ENCODE measurements at places on chromosomes 13 and 19.

GRCh38 chr13:43006893-43007631 is 15.0 kb upstream of the EPSTI1 start:
- no peak for DNase-seq

- no peak for DNase-seq
Measured at GRCh38 chr13:96036515-96036914, 16.7 kb downstream of the UGGT2 start.

GRCh38 chr13:80712026-80712425 is 371.1 kb upstream of the SPRY2 start:
- no peak for DNase-seq

- DNase-seq = no peak
Measured at GRCh38 chr19:48938256-48938655, 4.8 kb downstream of the DHDH start.

GRCh38 chr13:94997126-94997525 is 284.8 kb upstream of the SOX21 start:
- DNase-seq = no peak

GRCh38 chr13:106295971-106296370 is 239.5 kb downstream of the EFNB2 start:
- no peak for DNase-seq

DNA sequence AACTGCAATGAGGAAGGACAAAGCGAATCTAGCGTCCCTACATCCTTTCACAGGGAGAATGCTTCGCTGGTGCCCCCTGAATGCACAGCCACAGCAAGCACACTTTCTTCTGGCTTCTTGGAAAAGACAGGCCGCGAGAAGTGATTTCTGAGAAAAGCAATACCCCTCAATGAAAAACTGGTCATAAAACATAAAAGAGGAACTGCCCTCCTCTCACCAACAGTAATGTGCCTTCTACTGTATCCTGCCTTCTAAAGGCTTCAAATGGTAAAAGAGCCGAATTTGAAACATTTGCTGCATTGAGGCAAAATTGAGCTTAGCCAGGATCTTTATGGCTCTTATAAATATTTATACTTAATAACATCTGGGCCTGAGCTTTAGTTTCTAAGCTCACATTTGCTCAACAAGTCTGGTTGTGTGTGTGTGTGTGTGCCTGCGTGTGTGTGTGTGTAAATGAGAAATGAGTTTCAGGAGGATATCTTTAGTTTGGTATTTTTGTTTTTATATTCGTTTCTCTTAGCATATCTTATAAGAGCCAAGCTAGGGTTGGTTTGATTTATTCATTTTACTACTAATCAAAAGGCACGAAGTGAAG is 246.1 kb upstream of the MAB21L1 start:
- DNase-seq = no peak

- DNase-seq = peak; percentile 8
Measured at GRCh38 chr13:37226971-37227370, 121.5 kb upstream of the CSNK1A1L start.

DNA sequence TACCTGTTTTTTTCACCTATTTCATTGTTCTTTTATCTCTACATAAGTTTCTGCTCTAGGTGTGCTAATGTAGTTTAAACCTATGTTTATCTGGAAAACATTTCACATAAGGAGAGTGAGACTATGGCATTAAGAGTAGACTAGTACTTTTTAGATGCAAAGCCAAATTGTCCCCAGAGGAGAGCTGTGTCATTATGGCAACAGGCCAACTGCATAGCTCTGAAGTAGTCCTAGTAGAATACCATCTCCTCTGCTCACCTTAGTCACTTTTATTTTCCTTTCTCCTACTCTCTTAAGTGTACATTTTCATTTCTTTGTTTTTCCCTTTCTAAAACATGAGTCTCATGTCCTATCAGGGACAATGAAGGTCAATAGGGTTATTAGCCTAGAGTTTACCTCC is 123.1 kb downstream of the ITGBL1 start:
- DNase-seq = no peak

GRCh38 chr13:20608438-20609020 is 41.6 kb downstream of the IFT88 start:
- no peak for DNase-seq

- peak; percentile 31 for DNase-seq
Measured at GRCh38 chr13:66994097-66994496, 236.0 kb downstream of the PCDH9 start.

DNA sequence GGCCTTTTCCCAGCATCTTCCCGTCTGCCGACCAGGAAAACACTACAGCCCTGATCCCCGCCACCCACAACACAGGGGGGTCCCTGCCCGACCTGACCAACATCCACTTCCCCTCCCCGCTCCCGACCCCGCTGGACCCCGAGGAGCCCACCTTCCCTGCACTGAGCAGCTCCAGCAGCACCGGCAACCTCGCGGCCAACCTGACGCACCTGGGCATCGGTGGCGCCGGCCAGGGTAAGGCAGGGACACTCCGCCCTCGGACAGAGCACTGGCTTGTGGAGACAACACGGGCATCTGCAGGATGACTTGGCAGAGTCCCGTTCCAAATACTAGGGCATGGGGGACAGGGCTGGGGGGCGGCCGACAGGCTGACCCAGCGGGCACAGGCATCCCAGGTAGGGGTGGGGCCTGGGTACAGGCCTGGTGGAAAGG is 31.1 kb downstream of the COMP start:
- no peak for DNase-seq

- DNase-seq = no peak
Measured at GRCh38 chr13:25733696-25734435, 317.9 kb downstream of the SHISA2 start.

DNA sequence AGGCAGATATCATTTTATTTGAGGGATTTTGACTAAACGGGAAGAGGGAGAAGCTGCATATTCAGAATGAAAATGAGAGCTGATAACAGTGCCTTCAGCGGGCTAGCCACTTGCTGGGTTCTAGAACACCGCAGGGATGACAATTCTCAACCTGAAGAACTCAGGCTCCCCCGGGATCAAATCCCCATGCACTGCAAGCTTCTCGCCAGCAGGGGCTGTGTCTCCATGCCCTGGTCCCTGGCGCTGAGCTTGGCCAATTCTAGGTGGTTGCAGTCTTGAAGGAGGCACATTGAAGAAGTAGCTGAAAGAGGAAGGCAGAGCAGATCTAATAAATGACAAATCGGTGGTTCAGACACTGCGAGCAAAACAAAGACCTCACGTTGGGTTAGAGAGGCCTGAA is 128.7 kb downstream of the UQCRFS1 start:
- DNase-seq = no peak

GRCh38 chr13:74084375-74084935 is 49.7 kb downstream of the KLF12 start:
- no peak for DNase-seq

- no peak for DNase-seq
Measured at GRCh38 chr19:43310221-43310620, 40.9 kb upstream of the PSG9 start.

DNA sequence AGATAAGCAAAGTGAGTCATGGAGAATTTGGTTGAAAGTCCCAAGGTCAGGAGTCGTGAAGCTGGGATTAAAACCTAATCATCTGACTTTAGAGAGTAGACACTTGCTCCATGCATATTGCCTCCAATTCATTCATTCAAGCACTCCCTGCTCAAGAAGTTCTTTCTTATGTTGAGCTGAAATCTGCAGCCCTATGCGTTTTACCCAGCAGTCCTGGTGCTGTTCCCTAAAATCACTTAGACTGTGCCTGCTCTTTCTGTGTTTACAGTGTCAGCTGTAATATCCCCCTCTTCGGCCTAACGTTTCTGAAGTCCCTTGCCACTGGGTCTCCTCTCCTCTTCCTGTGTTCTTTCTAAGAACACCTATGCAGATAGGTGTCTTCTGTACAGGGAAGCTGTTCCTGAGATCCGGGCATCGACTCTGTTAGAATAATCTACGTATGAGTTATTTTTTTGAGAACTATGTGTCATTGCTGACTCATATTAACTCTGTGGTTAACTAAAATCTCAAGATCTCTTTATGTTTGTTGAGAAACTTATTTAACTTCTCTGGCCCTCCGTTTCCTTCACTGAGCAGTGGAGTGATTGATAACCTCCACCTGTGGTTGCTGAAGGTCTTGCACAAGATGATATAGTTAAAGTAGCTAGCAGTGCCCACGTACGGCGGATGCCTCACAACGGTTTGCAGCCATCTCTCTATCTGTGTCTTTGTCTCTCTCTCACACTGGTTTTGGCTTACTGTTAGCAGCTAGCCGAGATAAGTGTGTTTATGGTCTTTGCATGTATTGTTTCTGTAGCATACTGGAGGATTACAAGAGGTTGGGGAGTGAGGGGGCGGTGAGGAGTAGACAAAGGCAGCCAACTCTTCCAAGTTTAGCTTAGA is 4.7 kb downstream of the ALOX5AP start:
- DNase-seq = no peak

- DNase-seq = no peak
Measured at GRCh38 chr13:75153386-75153785, 328.6 kb downstream of the TBC1D4 start.

- DNase-seq = no peak
Measured at GRCh38 chr19:14116918-14117578, 514 bp downstream of the PRKACA start.

GRCh38 chr19:24141612-24142011 is 54.6 kb downstream of the ZNF254 start:
- no peak for DNase-seq

DNA sequence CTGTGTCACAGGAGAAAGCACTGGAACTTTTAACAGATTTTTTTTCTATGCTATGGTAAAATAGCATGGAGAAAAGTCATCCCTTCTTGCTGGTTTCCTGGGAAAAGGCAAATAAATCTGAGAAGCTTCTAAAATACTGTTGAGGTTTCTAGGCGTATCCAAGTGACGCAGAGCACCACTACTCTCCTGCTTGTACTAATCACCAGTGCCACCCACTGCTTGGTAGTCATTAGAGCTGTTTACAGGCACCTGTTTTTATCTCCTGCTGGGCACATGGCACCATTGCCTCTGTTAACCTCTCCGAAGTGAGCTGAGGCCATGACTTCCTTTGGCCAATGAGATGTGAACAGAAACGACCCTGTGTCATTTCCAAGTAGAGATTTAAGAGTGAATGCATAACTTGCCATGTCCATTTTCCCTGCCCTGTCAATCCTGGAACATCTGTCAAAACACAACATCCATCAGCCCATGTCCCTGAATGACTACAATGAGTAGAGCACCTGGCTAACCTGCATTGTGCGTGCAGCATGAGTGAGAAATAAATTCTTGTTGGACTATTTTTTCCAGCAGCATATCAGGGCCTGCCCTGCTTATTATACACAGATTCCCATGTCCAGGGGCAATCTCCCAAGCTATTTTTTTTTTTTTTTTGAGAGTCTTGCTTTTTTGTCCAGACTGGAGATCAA is 17.3 kb upstream of the OXGR1 start:
- DNase-seq = no peak

- no peak for DNase-seq
Measured at GRCh38 chr19:991174-991931, 7.2 kb downstream of the WDR18 start.

GRCh38 chr19:900302-901111 is 7.2 kb downstream of the RNU6-9 start:
- DNase-seq = no peak

GRCh38 chr13:76634431-76635191 is 251.6 kb downstream of the KCTD12 start:
- no peak for DNase-seq

DNA sequence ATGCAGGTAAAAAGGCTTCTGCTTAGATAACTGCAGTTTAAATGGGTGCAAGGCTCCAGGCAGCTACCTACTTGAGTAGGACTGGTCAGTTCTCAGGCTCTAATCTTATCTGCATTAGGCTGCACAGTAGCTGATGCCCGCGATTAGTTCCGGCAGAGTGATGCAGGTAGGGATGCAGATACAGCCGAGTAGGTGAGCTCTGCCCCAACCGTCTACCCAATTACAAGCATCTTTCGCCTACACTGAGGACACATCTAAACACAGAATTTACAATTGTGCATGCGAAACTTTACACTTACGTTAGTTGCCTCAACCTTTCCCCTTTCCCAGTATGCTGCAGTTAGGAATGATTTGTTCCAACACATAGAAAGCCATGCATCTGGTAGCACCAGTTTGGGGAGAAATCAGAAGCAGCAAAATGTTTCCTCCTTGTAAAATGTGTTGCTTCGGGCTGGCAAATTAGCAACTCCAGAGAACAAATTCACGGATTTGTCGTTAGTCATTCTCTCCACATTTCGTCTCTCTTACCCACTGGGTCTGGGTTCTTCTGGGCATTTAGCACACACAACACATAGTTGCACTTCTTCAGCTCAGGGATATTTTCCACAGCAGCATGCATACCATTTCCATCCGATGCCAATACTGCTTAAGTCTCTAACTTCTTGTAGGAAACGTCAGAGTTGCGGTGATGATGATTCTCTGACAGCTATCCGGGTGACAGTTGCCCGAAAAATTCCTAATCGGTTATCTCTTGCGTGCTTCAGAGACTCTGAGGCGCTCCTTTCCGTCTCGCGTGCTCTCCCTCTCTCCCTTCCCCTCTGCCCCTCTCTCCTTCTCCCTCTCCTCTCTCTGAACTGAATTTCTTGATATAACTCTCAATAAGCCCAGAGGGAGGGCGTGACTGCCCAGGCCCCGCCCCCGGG is at the start of gene PCDH9:
PCDH9 (minus strand) TSS at position 856 of the 923 bp plus-strand sequence. CDS start 1,896 bp downstream, outside the sequence.
- no peak for DNase-seq

GRCh38 chr13:64007339-64007738 is 2591.7 kb upstream of the PCDH20 start:
- DNase-seq = no peak

DNA sequence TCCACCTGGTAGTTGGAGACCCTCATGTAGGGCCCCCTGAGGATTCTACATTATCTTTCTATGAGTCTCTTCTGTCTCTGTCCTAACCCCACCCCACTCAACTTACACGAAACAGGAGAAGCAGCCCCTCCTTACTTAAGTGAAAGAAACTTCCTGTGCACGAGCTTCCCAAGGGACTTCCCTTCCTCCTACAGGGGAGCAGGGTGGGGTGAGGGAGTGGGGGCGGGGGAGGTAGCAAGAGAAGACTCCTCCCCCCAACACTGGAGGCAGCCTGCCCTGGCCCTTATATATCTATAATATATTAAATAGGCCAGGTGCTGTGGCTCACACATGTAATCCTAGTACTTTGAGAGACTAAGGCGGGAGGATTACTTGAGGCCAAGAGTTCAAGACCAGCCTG is 5.5 kb upstream of the PDE4C start:
- no peak for DNase-seq

GRCh38 chr13:65260946-65261891 is 1968.9 kb downstream of the PCDH9 start:
- DNase-seq = no peak

Data from HS-27A (cell line).